ENCODE measurements at places on chromosomes 1 and 21.

DNA sequence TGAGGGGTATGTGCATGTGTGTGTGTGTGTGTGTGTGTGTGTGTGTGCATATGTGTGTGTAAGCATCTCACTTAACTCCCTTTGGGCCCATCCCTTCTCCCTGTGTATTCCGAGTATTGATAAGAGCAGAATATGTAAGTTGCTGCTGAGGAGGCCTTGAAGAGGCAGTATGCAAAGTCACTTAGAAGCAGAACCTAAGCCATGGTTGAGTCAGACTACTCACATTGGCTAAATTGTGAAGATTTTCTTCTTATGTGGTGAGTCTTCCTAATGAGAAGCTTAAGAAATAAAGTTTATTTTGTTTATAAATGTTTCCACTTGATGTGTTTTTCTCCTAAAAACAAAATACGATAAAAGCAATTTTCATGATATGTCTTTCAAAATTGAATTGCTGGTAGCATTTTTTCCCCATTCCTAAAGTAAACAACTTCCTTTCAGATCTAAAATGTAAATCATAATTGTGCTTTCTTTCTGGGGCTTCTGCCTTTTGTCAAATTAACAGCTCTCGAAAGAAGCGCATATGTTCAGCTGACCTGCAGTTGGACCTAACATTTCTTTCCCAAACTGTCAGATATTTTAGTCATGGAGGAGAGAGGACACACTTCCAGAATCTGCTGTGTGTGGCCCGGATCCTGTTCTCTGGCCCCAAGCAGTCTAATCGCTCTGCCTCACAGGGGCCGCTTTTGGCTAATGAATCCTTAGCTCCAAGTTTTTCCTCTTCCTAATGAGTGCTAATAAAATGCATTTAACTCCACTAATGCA lies 284.0 kb downstream of the DUSP10 start:
- DNase-seq: no peak

DNA sequence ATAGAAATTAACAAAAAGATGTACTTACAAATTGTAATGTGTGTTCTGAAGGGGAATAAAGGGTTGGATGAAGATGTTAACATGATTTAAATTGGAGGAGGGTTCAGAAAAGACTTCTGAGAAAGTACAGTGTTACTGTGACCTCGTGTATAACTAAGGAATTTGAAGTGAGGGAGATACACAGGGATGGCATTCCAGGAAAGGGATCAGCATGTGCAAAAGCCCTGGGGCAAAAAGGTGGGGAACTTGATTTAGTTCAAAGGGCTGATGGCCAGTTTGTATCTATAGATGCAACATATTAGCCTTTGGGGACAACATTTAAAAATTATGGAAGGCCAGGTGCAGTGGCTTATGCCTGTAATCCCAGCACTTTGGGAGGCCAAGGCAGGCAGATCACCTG lies 33.3 kb upstream of the DEGS1 start:
- no peak for DNase-seq

- no peak for DNase-seq
Observed at GRCh38 chr1:108017698-108018097, 52.7 kb upstream of the VAV3 start.

- DNase-seq: peak; percentile 79
Observed at GRCh38 chr1:59692591-59692990, 122.2 kb upstream of the HOOK1 start.

Data from suppressor macrophage treated with lipopolysaccharide for 1 hour (primary cell).